Right ventricle myocardium superior (tissue), 1 donor: ENCODE measurements at places on chromosomes 1 and 21.
A peak's percentile ranks its signal among the peaks of the same experiment; 100 is the strongest.

DNA sequence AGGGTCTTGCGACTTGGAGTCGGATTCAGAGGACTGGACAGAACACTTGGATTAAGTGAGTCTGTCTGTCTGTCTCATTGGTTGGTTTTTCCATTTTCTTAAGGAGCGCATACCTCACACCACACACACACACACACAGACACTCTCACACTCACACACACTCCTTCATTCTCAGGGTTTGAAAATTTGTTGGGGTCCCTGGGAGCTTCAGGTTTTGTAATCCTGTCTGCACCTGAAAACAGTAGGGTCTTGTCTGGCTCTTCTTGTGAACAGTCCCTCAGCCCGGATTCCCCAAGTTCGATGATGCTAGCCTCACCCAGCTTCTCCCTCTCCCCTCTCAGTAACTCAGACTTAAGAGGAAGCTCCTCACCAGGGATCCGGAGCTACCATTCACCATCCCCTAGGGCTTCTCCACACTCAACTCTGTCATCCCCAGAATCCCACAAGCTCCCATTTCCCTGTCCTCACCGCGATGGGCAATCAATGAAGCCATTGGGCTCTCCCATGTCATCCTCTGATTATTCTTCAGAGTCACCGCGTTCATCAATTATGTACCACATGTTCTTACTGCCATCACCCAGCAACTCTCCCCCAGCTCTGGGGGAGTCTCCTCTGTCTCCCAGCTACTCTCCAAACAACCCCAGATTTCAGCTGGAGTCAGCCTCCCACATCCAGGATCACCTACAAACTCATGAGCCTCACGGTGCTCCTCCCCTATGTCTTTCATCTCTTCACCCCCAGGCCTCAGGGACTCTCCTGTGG is 1530.9 kb upstream of the TPTE start:
- DNase-seq: no peak

- no peak for DNase-seq
Measured at GRCh38 chr21:44492567-44493385, 37.5 kb downstream of the LRRC3 start.

- DNase-seq: no peak
Measured at GRCh38 chr1:37890378-37891014, 31.1 kb upstream of the MTF1 start.

DNA sequence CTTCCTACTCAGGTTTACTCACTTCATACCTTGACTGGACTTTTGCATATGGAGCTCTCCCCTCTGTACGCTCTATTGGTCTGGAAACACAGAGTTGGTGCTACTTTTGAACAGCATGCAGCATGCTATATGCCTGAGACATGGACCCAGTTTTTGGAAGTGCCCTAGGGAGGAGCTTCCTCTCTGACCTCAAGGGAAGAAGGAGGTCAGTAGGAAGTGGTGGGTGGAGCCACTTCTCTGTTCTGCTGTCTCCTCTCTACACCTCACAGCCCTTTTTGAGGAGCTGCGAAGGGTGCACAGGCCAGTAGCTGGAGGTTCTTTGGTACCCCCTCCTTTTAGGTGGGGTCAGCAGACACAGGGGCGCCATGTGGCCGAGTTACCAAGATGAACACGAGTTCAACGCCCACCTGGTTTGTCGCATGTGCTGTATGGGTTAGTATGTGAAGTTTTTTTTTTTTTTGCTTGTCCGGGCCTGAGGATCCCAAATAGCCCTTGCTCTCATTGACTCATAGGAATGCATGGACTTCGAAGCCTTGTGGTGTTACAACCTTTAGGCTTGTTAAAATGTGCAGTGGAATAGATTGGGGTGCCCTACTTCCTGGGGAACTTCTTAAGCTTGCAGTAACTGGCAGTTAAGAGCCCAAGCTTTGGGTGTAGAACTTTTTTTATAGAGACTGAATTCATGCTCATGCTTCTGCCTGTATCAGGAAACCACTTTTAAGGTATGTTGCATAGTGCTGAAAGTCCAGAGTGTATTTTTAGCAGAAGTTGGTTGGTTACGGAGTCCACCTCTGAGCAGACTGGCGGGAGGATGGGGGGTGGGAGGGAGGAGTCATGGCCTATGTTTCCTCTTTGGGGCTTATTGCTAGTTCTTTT is 10.7 kb downstream of the MACF1 start:
- DNase-seq: no peak

- no peak for DNase-seq
Measured at GRCh38 chr1:200323856-200324400, 85.9 kb downstream of the ZNF281 start.

GRCh38 chr1:42846257-42847110 is at the start of gene ZNF691:
Gene ZNF691 (plus strand): TSS chr1:42846613. CDS start chr1:42849659, 3,046 bp downstream.
- DNase-seq: peak; percentile 95

DNA sequence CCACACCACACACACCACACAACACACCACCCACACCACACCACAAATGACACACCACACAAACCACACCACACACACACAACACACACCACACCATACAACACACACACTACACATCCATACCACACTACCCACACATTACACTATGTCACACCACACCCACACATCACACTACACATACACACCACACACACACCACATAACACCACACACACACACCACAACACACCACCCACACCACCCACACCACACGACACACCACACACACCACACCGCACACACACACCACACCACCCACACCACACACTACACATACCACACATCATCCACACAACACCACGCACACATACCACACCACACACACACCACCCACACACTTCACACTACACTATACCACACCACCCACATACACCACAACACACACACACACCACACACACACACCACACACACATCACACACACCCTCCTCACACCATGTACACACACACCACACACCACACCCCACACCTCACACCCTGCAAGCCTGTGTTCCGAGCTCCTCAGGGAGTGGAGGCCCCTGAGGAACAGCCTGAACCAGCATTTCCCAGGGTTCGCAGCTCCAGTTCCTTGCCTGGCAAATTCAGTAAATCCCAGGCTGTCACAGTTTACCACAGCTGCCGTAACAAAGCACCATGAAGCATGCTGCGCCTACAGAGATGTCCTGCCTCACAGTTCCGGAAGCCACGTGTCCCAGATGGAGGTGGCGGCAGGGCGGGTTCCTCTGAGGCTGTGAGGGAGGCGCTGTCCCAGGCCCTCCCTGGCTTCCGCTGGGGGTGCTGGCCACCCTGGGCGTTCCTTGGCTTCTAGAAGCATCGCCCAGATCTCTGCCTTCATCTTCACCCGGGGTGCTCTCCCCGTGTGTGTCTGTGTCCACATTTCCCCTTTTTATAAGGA is 69.8 kb upstream of the ATP5PO start:
- DNase-seq: no peak

DNA sequence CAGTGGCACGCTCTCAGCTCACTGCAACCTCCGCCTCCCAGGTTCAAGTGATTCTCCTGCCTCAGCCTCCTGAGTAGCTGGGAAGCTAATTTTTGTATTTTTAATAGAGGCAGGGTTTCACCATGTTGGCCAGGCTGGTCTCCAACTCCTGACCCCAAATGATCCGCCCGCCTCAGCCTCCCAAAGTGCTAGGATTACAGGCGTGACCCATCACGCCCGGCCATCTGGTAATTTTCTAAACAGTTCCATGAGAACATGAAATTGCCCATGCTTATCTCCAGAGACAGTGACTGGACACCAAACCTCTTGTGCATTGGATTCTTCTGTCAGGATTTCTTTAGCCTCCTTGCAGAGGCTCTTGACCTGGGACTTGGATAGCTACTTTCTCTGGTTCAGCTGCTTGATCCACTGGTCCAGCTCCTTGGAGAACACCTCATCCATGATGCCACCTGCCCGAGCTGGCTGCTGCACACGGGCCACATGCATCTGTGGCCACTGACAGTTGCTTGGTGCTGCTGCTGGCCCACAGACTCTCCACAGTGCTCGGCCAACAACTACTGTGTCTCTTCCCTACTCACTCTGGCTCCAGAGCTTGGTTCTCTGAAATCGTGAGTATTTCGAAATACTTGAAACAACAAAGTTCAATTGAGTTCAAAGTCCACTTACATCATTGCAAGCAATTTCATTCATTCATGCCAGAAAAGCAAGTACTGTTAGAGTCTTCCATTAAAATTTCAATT is 40.0 kb upstream of the CTPS1 start:
- peak; percentile 65 for DNase-seq

GRCh38 chr1:236623371-236624166 is 19.3 kb upstream of the HEATR1 start:
- DNase-seq: no peak

DNA sequence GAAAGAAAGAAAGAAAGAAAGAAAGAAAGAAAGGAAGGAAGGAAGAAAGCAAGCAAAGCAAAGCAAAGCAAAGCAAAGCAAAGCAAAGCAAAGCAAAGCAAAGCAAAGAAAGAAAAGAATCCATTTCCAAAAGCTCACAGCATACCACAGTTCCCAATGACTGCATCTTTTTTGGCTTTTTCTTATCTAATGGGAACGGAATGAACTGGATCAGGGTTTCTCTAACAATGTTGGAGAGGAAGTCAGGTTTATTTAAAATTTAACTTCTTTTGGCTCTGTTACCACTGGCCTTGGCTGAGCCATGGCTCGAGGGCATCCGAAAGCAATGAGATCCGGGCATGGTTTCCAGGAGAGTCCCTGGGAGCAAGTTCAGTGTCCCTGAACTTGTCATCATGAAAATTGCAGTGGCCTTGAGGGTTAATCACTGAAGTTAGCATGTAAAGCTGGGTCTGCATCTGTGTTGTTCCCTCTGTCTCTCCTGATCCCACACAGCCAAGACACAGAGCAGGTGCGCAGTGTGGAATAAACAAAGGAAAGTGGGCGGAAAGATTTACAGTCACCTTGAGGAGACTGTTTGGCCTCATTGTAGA is 34.6 kb upstream of the CTPS1 start:
- no peak for DNase-seq

- no peak for DNase-seq
Measured at GRCh38 chr21:37496972-37497371, 130.4 kb downstream of the DYRK1A start.
